ENCODE measurements at places on chromosomes 1 and 21. TPM values are rescaled to one million over a fixed set of nuclear protein-coding genes. Genes with fewer than 3 reads are reported as not detected.

- peak overlapping the region; percentile 80 for H3K27ac ChIP-seq
- peak overlapping the region; percentile 73 for H3K4me3 ChIP-seq
- no peaks in the 10 kb centered on the region for H3K27me3 ChIP-seq
- no peaks in the 10 kb centered on the region for H3K4me1 ChIP-seq
- peak; percentile 88 for DNase-seq
These were observed 436 bp upstream of the TTLL7 start for GRCh38 chr1:83999316-83999819.

GRCh38 chr21:42854246-42855010 lies 24.9 kb downstream of the WDR4 start:
- H3K27ac ChIP-seq, result no peak overlapping the region
- H3K36me3 ChIP-seq, result peaks cover 94% of the 10 kb centered on the region
- DNase-seq, result no peak
- H3K4me3 ChIP-seq, result no peak overlapping the region
- no peaks in the 10 kb centered on the region for H3K27me3 ChIP-seq

GRCh38 chr1:163436140-163436812 lies 114.5 kb downstream of the NUF2 start:
- H3K4me3 ChIP-seq, result no peak overlapping the region
- H3K36me3 ChIP-seq, result no peaks in the 10 kb centered on the region
- no peaks in the 10 kb centered on the region for H3K27me3 ChIP-seq
- no peaks in the 10 kb centered on the region for H3K4me1 ChIP-seq
- H3K27ac ChIP-seq, result no peak overlapping the region
- DNase-seq, result no peak

DNA sequence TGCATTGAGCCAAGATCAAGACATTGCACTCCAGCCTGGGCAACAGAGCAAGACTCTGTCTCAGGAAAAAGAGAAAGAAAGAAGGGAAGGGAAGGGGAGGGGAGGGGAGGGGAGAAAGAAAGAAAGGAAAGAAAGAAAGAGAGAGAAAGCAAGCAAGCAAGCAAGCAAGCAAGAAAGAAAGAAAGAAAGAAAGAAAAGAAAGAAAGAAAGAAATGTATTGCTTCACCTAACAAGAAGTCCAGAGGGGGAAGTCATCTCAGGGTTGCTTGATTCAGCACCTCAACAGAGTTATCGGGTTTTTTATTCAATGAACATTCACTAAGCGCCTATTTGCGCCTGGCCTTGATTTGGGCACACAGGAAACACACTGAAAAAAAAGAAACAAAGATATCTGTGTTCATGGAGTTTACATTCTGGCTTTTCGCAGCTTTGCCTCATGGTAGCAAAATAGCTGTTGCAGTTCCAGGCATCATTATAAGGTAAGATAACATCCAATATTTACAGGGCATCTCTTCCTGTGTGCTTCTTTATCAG lies 8.2 kb upstream of the RCSD1 start:
- H3K36me3 ChIP-seq, result no peaks in the 10 kb centered on the region
- peaks cover 16% of the 10 kb centered on the region for H3K4me1 ChIP-seq
- no peak overlapping the region for H3K27ac ChIP-seq
- H3K27me3 ChIP-seq, result no peaks in the 10 kb centered on the region
- H3K4me3 ChIP-seq, result no peak overlapping the region

GRCh38 chr1:110237386-110238152 lies 27.5 kb downstream of the KCNC4 start:
- DNase-seq, result no peak
- H3K27ac ChIP-seq, result no peak overlapping the region
- peaks cover 13% of the 10 kb centered on the region for H3K4me1 ChIP-seq
- H3K36me3 ChIP-seq, result no peaks in the 10 kb centered on the region
- H3K4me3 ChIP-seq, result no peak overlapping the region

GRCh38 chr1:30783256-30783915 lies 25.8 kb upstream of the LAPTM5 start:
- no peak overlapping the region for H3K27ac ChIP-seq
- peak; percentile 81 for DNase-seq
- no peak overlapping the region for H3K4me3 ChIP-seq
- H3K4me1 ChIP-seq, result peaks cover 18% of the 10 kb centered on the region

DNA sequence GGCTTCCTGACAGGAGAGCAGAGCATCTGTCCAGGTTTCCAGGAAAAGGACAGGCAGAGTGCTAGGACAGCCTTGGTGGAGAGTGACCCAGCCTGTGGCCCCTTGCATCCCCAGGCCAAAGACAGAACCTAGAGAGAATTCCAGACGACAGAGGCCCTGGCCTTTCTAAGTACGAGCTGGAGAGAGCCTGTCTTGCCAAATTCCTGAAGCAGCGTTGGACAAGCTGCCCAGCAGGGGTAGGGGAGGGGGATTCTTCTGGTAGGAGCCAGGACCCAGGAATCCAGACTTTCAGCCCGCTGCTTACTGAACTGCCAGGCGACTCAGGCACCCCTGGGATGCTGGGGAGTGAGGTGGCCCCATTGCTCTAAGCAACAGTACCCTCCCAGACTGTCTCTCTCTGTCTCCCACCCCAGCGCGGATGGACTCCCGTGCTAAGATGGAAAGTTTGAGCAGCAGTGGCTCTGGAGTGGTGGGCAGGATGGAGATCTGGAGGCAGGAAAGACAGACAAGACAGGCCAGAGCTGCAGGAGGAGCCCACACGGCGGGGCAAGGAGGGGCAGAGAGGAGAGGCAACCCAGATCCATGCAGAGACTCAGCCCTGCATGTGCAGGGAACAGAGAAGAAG lies 8.8 kb upstream of the PEAR1 start:
- no peak for DNase-seq
- H3K36me3 ChIP-seq, result no peaks in the 10 kb centered on the region
- no peaks in the 10 kb centered on the region for H3K4me1 ChIP-seq
- no peak overlapping the region for H3K27ac ChIP-seq
- H3K27me3 ChIP-seq, result no peaks in the 10 kb centered on the region

DNA sequence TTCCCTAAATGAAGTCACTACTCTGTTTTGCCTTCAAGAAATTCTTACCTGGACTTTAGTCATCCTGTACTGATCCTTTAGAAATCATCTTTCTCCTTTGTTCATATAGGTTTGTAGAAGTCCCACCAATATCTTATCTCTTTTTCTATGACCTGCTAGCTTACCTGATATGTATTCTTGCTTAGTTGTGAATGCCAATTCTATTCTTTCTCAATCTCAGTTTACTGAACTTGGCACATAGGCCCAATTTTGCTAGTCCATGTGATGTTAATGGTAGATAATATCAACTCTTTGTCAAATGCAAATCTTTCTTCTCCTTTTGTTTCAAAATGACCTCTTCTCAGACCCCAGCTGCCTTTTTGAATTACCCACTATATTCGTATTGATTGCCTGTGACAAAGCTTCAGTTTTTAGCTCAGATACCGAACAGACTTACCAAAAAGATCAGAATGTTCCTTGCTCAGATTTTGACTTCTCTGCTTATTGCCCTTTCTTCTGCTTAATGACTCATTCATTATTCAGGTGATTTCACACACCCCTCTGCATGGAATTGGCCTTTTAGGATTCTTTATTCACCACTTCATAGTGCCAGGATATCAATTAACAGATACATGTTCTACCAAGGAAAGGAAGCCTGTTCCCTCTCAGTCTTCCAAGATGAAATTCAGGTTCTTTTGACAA lies 20.6 kb downstream of the IPO9 start:
- no peak for DNase-seq
- no peak overlapping the region for H3K4me3 ChIP-seq
- peak overlapping the region; percentile 59 for H3K27ac ChIP-seq
- no peaks in the 10 kb centered on the region for H3K27me3 ChIP-seq

Gene PGLYRP3
- not detected for total RNA-seq

Gene EGLN1
- 23.5 TPM for total RNA-seq

Gene LHX4
- not detected for total RNA-seq

Gene HCN3
- total RNA-seq, result 2.6 TPM
